ENCODE measurements at places on chromosomes 5 and 9. TPM values are rescaled to one million over a fixed set of nuclear protein-coding genes. Genes with fewer than 3 reads are reported as not detected.

PCDHGA6 gene
- total RNA-seq, result 0.16 TPM

- H3K4me1 ChIP-seq, result peaks cover 53% of the 10 kb centered on the region
- peak overlapping the region; percentile 89 for H3K27ac ChIP-seq
- H3K4me3 ChIP-seq, result peak overlapping the region; percentile 85
- no peaks in the 10 kb centered on the region for H3K27me3 ChIP-seq
These were observed 1.1 kb downstream of the LARP1 start for GRCh38 chr5:154756009-154756867.

- H3K4me3 ChIP-seq, result no peak overlapping the region
- no peak overlapping the region for H3K27ac ChIP-seq
- no peak for DNase-seq
- H3K36me3 ChIP-seq, result peaks cover 4% of the 10 kb centered on the region
These were observed 70.1 kb downstream of the GNAQ start for GRCh38 chr9:77961541-77961940.

GRM6 gene
- not detected for total RNA-seq

DNA sequence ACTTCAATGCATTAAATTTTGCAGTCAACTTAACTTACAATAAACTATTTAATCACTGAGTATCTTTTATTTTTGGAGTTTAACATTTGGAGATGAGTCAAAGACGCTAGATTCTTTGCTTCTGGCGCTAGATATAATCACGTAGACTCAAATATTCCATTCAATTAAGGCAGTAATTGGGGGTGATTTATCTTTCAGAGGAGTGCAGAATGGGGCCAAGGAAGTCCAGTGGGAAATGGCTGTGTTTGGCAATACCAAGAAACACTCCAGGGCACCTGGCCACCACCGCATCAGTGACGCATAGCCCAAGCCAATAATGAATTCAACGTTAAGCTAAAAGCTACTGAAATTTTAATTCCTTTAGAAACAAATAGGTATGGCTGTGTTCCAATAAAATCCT, 81.2 kb downstream of the PHAX start:
- H3K27ac ChIP-seq, result no peak overlapping the region
- peaks cover 6% of the 10 kb centered on the region for H3K27me3 ChIP-seq
- no peak overlapping the region for H3K4me3 ChIP-seq
- peaks cover 29% of the 10 kb centered on the region for H3K4me1 ChIP-seq
- no peak for DNase-seq
- H3K36me3 ChIP-seq, result no peaks in the 10 kb centered on the region

DNA sequence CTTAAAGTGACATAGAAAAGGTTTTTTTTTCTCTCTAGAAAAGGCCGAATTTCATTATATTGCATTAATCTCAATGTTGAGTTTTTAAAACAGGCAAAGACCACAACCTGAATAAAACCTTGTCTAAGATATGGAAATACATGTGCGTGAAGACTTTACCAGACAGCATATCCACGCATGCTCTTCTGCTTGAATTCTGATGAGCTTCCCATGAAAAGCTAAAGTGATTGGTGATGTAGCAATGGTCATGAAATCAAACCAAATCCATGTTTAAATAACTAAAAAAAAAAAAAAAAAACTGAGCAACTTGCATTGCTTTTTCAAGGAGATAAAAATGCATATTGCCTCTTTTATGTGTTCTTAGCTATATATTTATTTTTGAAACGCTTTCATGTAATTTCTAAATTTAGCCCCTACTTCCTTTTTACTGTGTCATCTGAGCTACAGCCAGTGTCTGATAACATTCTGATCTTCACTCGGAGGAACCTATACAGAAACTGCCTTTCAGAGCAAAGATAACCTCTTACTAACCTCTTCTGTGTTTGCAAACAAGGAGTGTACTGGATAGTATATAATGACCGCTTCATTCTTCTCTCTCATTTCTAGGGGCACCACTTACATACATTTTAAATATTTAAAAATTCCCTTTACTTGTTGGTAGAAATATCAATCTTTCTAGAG, 179.1 kb upstream of the GNA14 start:
- peaks cover 3% of the 10 kb centered on the region for H3K36me3 ChIP-seq
- no peak for DNase-seq
- H3K4me1 ChIP-seq, result peaks cover 20% of the 10 kb centered on the region
- no peaks in the 10 kb centered on the region for H3K27me3 ChIP-seq
- peak overlapping the region; percentile 47 for H3K27ac ChIP-seq

DNA sequence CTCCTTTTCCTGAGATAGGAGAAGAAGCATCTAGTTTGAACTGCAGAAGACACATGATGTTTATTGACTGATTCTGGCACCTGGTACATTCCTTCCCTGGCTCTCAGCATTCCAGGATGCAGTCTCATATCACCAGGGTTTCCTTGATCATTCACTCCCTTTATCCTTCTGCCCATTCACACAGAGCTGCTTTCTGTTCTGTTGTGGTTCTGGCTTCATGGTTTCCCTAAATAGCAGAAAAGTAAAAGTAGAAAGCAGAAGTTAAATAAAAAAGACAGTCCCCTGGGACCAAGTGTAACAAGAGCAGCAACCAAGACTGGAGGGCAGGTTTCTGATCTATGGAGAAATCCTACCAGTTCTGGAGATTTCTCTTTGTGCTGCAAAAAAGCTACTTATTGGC, 3.2 kb downstream of the IFNA8 start:
- no peak overlapping the region for H3K4me3 ChIP-seq
- H3K4me1 ChIP-seq, result no peaks in the 10 kb centered on the region
- no peak for DNase-seq
- no peak overlapping the region for H3K27ac ChIP-seq

GRCh38 chr9:82763656-82764055, 299.3 kb downstream of the RASEF start:
- H3K36me3 ChIP-seq, result no peaks in the 10 kb centered on the region
- H3K4me1 ChIP-seq, result no peaks in the 10 kb centered on the region
- H3K27ac ChIP-seq, result no peak overlapping the region
- DNase-seq, result no peak
- H3K4me3 ChIP-seq, result no peak overlapping the region

DNA sequence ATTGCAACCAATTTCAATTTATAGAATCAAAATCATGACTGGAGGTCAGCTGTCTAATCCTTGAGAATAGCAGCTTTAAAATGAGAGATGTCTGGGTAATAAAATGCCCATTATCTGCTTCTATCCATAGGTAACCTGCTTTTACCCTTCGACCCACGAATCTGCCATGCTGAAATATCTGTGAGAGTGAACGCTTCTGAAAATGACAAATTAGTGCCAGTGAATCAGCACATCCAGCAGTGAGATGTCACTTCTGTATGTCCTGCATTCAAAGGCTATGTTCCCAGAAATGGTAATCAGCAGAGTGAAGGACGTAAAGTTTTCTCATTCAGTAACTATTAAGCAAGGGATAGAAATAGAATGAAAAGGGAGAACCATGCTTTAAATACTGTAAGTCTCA, 532.4 kb upstream of the ITGA1 start:
- no peaks in the 10 kb centered on the region for H3K36me3 ChIP-seq
- H3K27me3 ChIP-seq, result no peaks in the 10 kb centered on the region
- DNase-seq, result no peak
- H3K4me1 ChIP-seq, result no peaks in the 10 kb centered on the region
- H3K4me3 ChIP-seq, result no peak overlapping the region

PPP3R2 gene
- total RNA-seq, result not detected

- no peaks in the 10 kb centered on the region for H3K4me1 ChIP-seq
- H3K27me3 ChIP-seq, result no peaks in the 10 kb centered on the region
- H3K27ac ChIP-seq, result no peak overlapping the region
- H3K4me3 ChIP-seq, result no peak overlapping the region
These were observed 49.4 kb upstream of the COL5A1 start for GRCh38 chr9:134592018-134592818.

- H3K36me3 ChIP-seq, result no peaks in the 10 kb centered on the region
- no peak overlapping the region for H3K4me3 ChIP-seq
These were observed 55.3 kb downstream of the RPS23 start for GRCh38 chr5:82222597-82223574.

DNA sequence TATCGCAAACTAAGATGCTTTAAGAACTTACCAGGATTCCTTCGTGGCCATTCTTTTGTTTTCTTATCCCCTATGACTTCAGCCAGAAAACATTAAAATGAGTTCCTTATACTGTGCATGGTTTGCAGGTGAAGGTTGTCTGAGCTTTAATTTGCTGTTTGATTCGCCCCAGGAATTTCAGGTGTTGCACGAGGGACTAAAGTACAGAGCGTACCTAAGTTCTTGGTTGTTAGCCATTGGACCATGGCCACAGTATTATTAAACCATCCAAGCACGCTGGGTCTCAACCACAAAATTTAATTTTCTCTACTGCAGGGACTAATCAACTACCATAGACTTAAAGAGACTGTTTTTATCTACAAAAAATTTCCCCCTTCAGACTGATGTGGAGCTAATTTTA, 208.4 kb upstream of the MPDZ start:
- DNase-seq, result no peak
- no peaks in the 10 kb centered on the region for H3K4me1 ChIP-seq
- no peaks in the 10 kb centered on the region for H3K27me3 ChIP-seq
- H3K4me3 ChIP-seq, result no peak overlapping the region
- H3K36me3 ChIP-seq, result no peaks in the 10 kb centered on the region
- no peak overlapping the region for H3K27ac ChIP-seq

MLANA gene
- not detected for total RNA-seq

- H3K27ac ChIP-seq, result no peak overlapping the region
- H3K4me3 ChIP-seq, result no peak overlapping the region
- H3K36me3 ChIP-seq, result no peaks in the 10 kb centered on the region
- no peaks in the 10 kb centered on the region for H3K4me1 ChIP-seq
- no peaks in the 10 kb centered on the region for H3K27me3 ChIP-seq
- no peak for DNase-seq
These were observed 256.3 kb downstream of the KIAA0825 start for GRCh38 chr5:94361832-94362796.

GRCh38 chr5:171702135-171702770, 83.4 kb upstream of the SMIM23 start:
- peaks cover 2% of the 10 kb centered on the region for H3K27me3 ChIP-seq
- no peaks in the 10 kb centered on the region for H3K36me3 ChIP-seq
- H3K4me1 ChIP-seq, result no peaks in the 10 kb centered on the region

- no peaks in the 10 kb centered on the region for H3K4me1 ChIP-seq
- no peaks in the 10 kb centered on the region for H3K36me3 ChIP-seq
- H3K27ac ChIP-seq, result no peak overlapping the region
- no peak for DNase-seq
These were observed 548.8 kb upstream of the IZUMO3 start for GRCh38 chr9:25094518-25094917.

DNA sequence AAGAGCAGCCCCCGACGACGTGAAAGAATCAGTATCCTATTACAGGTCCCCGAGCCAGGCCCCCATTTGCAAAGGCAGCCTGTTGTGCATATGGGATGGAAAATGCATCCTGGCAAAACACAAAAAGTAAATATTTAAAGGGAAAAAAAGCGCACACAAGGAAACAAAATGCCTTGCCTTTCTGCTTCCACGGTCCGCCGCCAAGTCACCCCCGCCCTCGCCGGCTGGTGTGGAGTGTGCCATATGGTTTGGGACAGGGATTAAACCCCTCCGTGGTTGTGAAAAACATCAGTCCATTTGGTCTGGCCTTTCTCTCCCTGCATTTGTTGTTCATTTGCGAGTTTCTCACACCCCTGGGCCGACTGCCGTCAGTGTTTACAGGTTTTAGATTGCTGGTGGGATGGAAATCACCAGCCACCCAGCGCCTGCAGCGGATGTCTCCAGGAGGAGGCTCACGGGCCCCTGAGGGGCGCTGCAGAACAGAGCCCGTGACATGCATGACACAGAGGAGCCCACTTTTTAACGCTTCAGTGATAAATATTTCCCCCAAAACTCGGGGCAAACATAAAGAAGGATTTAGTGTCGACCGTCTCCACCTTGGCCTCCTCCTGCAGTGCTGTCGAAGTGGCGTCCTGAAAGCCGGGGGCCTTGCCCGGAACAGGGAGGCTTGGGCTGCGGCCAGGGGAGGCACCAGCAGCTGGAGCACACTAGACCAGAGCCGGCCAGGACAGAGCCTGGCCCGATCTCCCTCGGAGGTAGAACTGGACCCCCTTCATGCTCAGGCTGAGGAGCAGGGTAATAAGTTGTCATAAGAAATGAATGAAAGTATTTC, 161.5 kb downstream of the HSD17B3 start:
- no peak overlapping the region for H3K4me3 ChIP-seq
- H3K36me3 ChIP-seq, result no peaks in the 10 kb centered on the region
- H3K27me3 ChIP-seq, result peaks cover 10% of the 10 kb centered on the region
- peaks cover 14% of the 10 kb centered on the region for H3K4me1 ChIP-seq
- no peak for DNase-seq

DNA sequence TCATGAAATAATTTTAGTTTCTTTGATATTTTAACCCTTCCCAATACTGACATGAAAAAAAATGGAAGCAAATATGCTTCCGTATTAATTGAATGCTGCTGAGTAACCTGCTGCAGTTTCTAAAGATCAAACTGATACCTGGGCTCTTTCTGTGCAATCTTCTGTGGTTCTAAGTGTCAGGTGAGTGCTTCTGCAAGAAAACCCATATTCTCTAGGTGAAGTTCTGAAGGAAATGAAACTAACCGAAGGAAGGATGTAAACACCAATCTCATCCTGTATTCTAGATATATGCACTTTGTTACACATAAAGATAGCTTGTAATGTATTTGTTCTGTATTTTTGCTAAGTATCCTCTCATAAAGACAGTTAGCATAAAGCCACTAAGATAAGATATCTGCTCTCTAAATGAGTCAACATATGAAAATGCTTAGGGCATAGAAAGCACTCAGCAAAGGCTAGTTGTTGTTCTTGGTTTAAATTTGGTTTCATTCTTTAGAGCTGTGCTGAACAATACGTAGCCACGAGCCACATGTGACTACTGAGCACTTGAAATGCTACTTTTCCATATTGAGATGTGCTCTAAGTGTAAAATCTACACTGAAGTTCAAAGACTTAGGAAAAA, 52.0 kb downstream of the ITGA2 start:
- peak overlapping the region; percentile 67 for H3K4me3 ChIP-seq
- peaks cover 2% of the 10 kb centered on the region for H3K27me3 ChIP-seq
- H3K27ac ChIP-seq, result peak overlapping the region; percentile 93
- DNase-seq, result peak; percentile 74
- H3K36me3 ChIP-seq, result peaks cover 54% of the 10 kb centered on the region

DNA sequence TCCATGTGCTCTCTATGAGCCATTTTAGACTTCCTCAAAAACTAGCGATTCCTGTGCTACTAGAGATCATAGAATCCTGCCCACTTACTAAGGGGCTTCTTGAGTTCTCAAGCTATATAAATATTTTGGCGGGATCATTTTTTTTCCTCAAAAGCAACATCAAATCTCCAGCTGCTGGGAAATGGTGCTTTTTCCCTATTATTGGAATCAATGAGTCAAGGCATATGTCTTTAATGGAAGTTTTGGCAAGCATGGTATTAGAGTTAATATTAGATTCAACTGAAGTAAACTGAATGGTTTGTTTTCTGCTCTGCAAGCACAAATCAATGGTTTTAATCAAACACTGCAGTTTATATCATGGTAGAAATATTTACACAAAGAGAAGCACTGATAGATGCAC, 369.9 kb upstream of the PTGER4 start:
- no peak overlapping the region for H3K27ac ChIP-seq
- peaks cover 10% of the 10 kb centered on the region for H3K4me1 ChIP-seq
- DNase-seq, result no peak
- H3K4me3 ChIP-seq, result no peak overlapping the region
- no peaks in the 10 kb centered on the region for H3K27me3 ChIP-seq
- H3K36me3 ChIP-seq, result peaks cover 3% of the 10 kb centered on the region

- H3K36me3 ChIP-seq, result no peaks in the 10 kb centered on the region
- H3K4me1 ChIP-seq, result no peaks in the 10 kb centered on the region
- no peaks in the 10 kb centered on the region for H3K27me3 ChIP-seq
- H3K4me3 ChIP-seq, result no peak overlapping the region
These were observed 205.2 kb downstream of the AGTPBP1 start for GRCh38 chr9:85536514-85536913.

GRCh38 chr5:151463137-151464029, 16.0 kb downstream of the SLC36A1 start:
- no peak overlapping the region for H3K4me3 ChIP-seq
- peaks cover 7% of the 10 kb centered on the region for H3K4me1 ChIP-seq
- H3K36me3 ChIP-seq, result peaks cover 6% of the 10 kb centered on the region
- DNase-seq, result no peak
- no peaks in the 10 kb centered on the region for H3K27me3 ChIP-seq

All from activated CD8-positive, alpha-beta memory T cell treated with anti-CD3 and anti-CD28 coated beads, Interleukin-2, amount 10 ng/mL, durations not matched to agents 7 days and 5 days (primary cell).